ENCODE measurements at places on chromosomes 5 and 9. TPM values are rescaled to one million over a fixed set of nuclear protein-coding genes. Genes with fewer than 3 reads are reported as not detected.
A peak's percentile ranks its signal among the peaks of the same experiment; 100 is the strongest.

GRCh38 chr5:189486-189885 is 1.8 kb upstream of the LRRC14B start:
- DNase-seq, result no peak
- H3K4me1 ChIP-seq, result peaks cover 32% of the 10 kb centered on the region
- H3K27me3 ChIP-seq, result no peaks in the 10 kb centered on the region
- H3K27ac ChIP-seq, result no peak overlapping the region

GRCh38 chr9:105479846-105480245 is 32.0 kb downstream of the FSD1L start:
- no peak overlapping the region for H3K27ac ChIP-seq
- DNase-seq, result no peak
- H3K4me3 ChIP-seq, result no peak overlapping the region
- H3K27me3 ChIP-seq, result no peaks in the 10 kb centered on the region
- no peaks in the 10 kb centered on the region for H3K36me3 ChIP-seq

DNA sequence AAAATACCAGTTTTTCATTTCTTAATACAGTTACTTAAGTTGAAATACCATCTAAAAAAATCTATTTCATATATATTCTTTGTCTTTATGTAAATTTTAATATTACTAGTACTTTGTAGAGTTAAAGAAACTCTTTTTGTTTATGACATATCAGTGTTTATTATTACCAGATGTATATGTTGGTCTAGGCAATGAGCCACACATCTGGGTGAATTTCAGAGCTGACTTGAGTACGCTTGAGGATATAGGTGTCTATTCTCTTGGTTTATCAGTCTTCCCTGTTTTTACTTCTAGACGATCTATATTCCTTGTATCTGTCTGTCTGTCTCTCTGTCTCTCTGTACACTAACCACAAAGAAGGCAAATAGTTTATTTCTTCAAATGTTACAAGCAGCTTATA is 2.9 kb downstream of the SMAD5 start:
- peaks cover 3% of the 10 kb centered on the region for H3K4me1 ChIP-seq
- no peaks in the 10 kb centered on the region for H3K36me3 ChIP-seq

Gene SPINK4
- not detected for total RNA-seq

DNA sequence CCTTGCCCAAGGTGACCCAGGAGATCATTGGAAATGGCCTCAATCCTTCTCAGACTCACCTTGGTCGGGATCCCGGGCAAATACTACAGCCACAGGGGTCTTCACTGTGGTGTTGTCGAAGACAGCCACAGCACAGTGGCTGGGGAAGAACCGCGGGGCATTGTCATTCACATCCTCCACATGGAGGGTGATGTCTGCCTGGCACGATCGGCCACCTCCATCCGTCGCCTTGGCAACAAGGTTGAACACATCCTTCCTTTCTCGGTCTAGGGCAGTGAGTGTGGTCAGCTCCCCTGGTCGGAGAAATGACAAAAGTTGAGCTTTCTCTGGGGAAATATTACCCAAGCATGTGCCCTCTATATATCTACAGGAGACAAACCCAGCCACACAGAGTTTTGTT is 56.8 kb downstream of the FAT2 start:
- no peak overlapping the region for H3K4me3 ChIP-seq
- 0 out of 2 replicates have a peak, but pooled peaks cover 2% of the 10 kb centered on the region for H3K27me3 ChIP-seq
- no peak for DNase-seq
- no peaks in the 10 kb centered on the region for H3K4me1 ChIP-seq
- H3K27ac ChIP-seq, result no peak overlapping the region
- no peaks in the 10 kb centered on the region for H3K36me3 ChIP-seq

Gene DMRTA1
- not detected for total RNA-seq

GRCh38 chr9:110601098-110601497 is 21.6 kb upstream of the SVEP1 start:
- H3K27ac ChIP-seq, result no peak overlapping the region
- no peak for DNase-seq
- no peak overlapping the region for H3K4me3 ChIP-seq
- no peaks in the 10 kb centered on the region for H3K27me3 ChIP-seq
- H3K36me3 ChIP-seq, result no peaks in the 10 kb centered on the region

DNA sequence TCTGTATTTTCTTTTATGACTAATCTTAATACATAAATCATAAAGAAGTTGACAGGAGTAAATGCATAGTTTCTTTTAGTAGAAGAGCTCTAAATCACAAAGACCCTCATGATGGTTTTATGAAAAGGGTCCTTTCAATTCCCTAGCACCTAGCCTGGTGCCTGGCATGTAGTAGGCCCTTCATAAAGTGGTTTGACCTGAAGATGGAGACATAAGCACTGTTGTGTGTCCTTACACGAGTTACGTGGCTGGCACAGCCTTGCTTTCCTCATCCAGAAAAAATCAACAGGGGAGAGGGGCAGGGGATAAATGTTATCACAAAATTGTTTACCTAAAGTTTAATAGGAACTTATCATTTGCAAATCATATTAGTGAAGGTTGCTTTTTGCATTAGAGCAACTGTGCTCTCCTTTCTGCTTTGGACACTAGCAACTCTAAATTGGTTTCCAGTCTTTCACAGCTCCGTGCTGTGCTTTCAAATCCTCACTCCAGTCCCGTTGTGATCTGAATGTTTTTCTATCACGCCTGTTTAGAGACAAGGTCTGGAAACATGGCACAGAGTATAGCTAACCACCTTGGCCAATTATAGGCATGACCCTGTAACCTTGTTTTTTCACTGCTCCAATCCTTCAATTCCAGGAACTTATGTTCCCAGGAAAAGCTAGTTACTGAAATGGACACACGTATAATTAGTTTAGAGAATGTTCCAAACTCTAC is 55.7 kb downstream of the ARL15 start:
- no peaks in the 10 kb centered on the region for H3K36me3 ChIP-seq
- no peak for DNase-seq
- H3K4me3 ChIP-seq, result no peak overlapping the region
- H3K27me3 ChIP-seq, result no peaks in the 10 kb centered on the region
- peaks cover 3% of the 10 kb centered on the region for H3K4me1 ChIP-seq

DNA sequence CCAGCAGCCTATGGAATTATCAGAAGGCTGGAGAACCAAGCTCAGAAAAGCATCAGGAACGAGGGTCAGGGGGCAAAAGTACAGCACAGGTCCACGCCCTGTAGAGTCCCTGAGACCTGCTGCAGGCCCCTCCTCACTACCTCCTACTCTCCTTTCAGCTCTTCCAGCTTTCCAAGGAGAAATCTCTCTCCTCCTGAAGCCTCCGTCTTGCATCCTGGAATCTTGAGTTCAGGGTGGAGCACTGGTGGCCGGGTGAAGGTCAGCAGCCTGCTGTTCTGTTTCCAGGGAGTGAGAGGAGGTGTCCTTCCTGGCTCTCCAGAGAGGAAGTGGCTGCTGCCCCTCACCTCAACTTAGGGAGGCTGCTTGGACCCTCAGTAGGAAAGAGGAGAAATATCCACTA is 342.3 kb downstream of the ZSWIM6 start:
- no peaks in the 10 kb centered on the region for H3K4me1 ChIP-seq
- H3K36me3 ChIP-seq, result no peaks in the 10 kb centered on the region
- no peak for DNase-seq
- H3K4me3 ChIP-seq, result no peak overlapping the region

Gene FBP2
- total RNA-seq, result not detected

GRCh38 chr5:108146222-108146621 is 235.7 kb downstream of the FBXL17 start:
- no peaks in the 10 kb centered on the region for H3K36me3 ChIP-seq
- no peak for DNase-seq
- H3K27me3 ChIP-seq, result no peaks in the 10 kb centered on the region
- H3K4me1 ChIP-seq, result no peaks in the 10 kb centered on the region
- H3K27ac ChIP-seq, result no peak overlapping the region

Gene CFAP77
- not detected for total RNA-seq

- H3K4me3 ChIP-seq, result no peak overlapping the region
- H3K36me3 ChIP-seq, result no peaks in the 10 kb centered on the region
- no peaks in the 10 kb centered on the region for H3K4me1 ChIP-seq
- no peak for DNase-seq
- no peak overlapping the region for H3K27ac ChIP-seq
- H3K27me3 ChIP-seq, result no peaks in the 10 kb centered on the region
Measured at GRCh38 chr5:87524217-87524616, 111.5 kb upstream of the CCNH start.

GRCh38 chr5:179420476-179420875 is 75.2 kb upstream of the ADAMTS2 start:
- no peaks in the 10 kb centered on the region for H3K27me3 ChIP-seq
- H3K27ac ChIP-seq, result no peak overlapping the region
- H3K4me1 ChIP-seq, result no peaks in the 10 kb centered on the region
- no peaks in the 10 kb centered on the region for H3K36me3 ChIP-seq
- no peak overlapping the region for H3K4me3 ChIP-seq

GRCh38 chr5:146390469-146390868 is 51.8 kb downstream of the POU4F3 start:
- DNase-seq, result no peak
- H3K4me3 ChIP-seq, result no peak overlapping the region
- H3K36me3 ChIP-seq, result no peaks in the 10 kb centered on the region

Gene MYMK
- total RNA-seq, result not detected

Gene ACSL6
- 0.05 TPM for total RNA-seq

DNA sequence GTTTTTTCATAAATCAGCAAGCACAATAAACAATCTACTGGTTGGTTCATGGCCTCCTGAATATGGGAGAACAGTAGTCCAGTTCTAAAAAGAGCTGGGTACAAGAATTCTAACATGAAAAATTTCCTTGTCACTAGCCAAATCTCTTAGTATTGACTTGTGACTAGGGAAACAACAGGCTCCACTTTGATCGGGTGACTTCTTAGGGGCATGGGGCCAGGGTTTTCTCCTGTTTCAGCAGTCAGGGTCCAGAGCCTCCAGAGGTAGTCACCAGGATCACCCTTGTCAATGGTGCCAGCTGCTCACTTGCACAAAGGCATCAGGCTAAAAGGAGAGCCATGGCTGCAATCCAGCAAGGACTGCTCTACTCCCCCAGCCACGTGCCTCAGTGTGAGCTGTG is 38.1 kb downstream of the LPAR1 start:
- peaks cover 6% of the 10 kb centered on the region for H3K4me1 ChIP-seq
- H3K27me3 ChIP-seq, result no peaks in the 10 kb centered on the region
- no peak overlapping the region for H3K4me3 ChIP-seq
- no peak for DNase-seq
- H3K36me3 ChIP-seq, result no peaks in the 10 kb centered on the region
- H3K27ac ChIP-seq, result no peak overlapping the region

- no peaks in the 10 kb centered on the region for H3K4me1 ChIP-seq
- no peak for DNase-seq
- peaks cover 4% of the 10 kb centered on the region for H3K27me3 ChIP-seq
- no peak overlapping the region for H3K27ac ChIP-seq
- no peak overlapping the region for H3K4me3 ChIP-seq
Measured at GRCh38 chr5:139814191-139814601, 18.6 kb downstream of the PSD2 start.

DNA sequence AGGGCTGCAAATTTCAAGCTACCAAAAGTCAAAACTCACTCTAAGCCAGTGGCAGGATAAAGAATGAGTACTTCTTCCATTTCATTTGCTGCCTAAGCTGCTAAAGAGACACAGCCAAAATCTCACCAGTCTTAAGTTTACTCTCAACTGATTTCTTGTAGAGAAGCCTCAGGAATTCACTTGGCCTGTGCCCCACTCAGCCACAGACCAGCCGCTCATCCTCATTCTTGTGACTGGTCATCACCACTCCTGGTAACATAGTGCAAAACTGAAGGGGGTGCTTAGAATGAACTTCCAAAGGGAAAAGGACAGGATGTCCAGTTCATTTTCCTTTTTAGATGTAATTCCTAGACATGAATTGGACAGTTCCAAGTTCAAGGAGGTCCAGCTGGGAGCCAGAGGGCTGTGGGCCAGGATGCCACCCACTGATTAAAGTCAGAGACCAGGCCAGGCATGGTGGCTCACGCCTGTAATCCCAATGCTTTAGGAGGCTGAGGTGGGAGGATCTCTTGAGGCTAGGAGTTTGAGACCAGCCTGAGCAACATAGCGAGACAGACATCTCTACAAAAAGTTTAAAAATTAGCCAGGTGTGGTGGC is 72.7 kb upstream of the RANBP3L start:
- no peaks in the 10 kb centered on the region for H3K27me3 ChIP-seq
- H3K27ac ChIP-seq, result no peak overlapping the region
- DNase-seq, result no peak
- no peaks in the 10 kb centered on the region for H3K36me3 ChIP-seq

- DNase-seq, result peak; percentile 53
- H3K27me3 ChIP-seq, result no peaks in the 10 kb centered on the region
- H3K4me3 ChIP-seq, result no peak overlapping the region
Measured at GRCh38 chr5:116372931-116373597, 201.6 kb downstream of the SEMA6A start.

Measured in GM12878 (cell line).